ENCODE measurements at places on chromosomes 2 and 18.

GRCh38 chr2:134934150-134934549, 15.5 kb downstream of the CCNT2 start:
- no peak for DNase-seq

- DNase-seq = no peak
Measured at GRCh38 chr2:193847991-193848390, 1653.3 kb upstream of the TMEFF2 start.

- DNase-seq = peak; percentile 78
Measured at GRCh38 chr2:177332026-177332991, 60.3 kb upstream of the AGPS start.

GRCh38 chr2:172950565-172950964, 125.1 kb upstream of the MAP3K20 start:
- no peak for DNase-seq

- no peak for DNase-seq
Measured at GRCh38 chr18:43081396-43081795, 34.1 kb downstream of the RIT2 start.

GRCh38 chr18:35861367-35862118, 110.9 kb upstream of the RMP24 start:
- DNase-seq = no peak

GRCh38 chr2:225381609-225382008, 17.9 kb upstream of the NYAP2 start:
- no peak for DNase-seq

Measured in urinary bladder (tissue), 4 donors.